ENCODE measurements at places on chromosomes 2 and 18.

- DNase-seq: no peak
These were observed 201.5 kb downstream of the RNF144A start for GRCh38 chr2:7118606-7119131.

- no peak for DNase-seq
These were observed at the start of gene IHH for GRCh38 chr2:219060821-219061791. TSS of gene IHH (minus strand) at chr2:219060921. CDS start at chr2:219060467, 454 bp downstream.

GRCh38 chr2:15734674-15735483, 143.2 kb downstream of the DDX1 start:
- no peak for DNase-seq

DNA sequence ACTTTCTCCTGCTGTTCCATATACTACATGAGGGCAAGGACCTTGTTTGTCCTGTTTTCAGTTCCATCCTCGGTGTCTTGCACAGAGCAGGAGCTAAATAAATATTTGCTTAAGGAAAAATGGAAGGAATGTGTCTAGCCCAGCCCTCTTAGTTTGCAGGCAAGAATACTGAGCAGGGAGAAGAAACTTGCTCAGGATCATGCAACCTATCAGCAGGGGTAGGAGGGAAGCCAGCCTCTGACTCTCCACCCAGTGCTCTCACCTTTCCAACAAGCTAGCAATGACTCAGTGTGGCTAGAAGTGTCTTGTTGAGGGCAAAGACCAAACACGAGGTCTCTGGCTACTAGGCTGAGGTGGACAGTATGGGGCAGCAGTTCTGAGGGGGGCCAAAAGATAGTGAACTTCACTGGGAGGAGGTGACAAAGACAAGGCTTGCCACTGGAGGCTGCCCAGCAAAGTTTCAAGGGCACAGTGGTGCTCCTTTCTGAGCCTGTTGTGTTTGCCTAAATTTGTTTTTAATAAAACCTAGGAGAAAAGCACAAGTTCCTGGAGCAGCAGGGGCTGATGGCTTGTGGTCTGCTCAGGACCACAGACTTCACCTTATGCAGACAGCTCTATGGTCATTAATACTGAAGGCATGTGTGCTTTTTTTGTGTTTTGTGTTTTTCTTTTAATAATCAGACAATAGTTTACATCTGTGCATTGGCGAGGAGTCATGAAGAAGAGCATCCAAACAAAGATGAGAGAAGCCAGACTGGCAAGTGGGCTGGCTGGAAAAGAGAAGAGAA, 49.1 kb upstream of the CTAGE1 start:
- no peak for DNase-seq

- no peak for DNase-seq
These were observed 799.6 kb upstream of the HS6ST1 start for GRCh38 chr2:129118296-129118695.

DNA sequence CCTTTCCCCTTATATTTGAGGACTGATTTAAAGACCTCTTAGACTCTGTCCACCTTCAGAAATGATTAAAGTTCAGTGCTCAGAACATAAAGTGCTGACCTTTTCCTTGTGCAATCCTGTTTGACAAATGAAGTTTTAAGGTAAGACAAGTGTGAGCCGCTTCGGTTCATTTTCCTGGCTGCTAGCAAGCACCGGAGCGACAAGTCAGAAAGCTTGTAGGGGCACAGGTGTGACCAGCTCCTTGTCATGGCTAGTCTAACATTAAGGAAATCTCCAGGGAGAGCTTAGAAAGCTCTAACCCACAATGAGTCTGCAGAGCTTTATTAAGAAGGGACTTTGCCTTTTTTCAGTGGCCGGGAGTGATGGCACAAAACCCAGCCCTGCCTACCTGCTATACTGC, 2.3 kb upstream of the NCKAP5 start:
- no peak for DNase-seq

GRCh38 chr2:161206471-161207032, 46.3 kb downstream of the TANK start:
- no peak for DNase-seq

GRCh38 chr2:234958311-234958710, 6.5 kb downstream of the SH3BP4 start:
- no peak for DNase-seq

- DNase-seq: no peak
These were observed 11.7 kb downstream of the COLEC11 start for GRCh38 chr2:3606370-3607201.

GRCh38 chr18:28114472-28114871, 62.5 kb downstream of the CDH2 start:
- no peak for DNase-seq

DNA sequence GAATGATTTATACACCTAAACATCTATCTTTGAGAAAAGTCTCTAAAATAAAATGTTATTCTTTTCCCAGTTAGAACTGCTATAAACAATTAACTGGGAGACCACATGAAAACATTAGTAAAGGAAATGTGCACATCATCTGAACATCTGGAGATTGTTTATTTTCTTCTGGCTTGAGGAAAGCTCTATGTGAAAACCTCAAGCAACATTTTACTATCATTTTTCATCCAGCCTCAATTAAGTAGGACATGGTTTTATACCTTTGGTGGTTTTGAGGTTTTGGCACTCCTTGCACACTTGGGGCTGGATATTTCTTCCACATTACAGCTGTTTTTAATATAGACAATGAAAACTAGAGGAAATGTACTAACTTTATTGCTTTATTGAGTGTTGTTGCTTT, 609.5 kb upstream of the SLC8A1 start:
- DNase-seq: no peak

DNA sequence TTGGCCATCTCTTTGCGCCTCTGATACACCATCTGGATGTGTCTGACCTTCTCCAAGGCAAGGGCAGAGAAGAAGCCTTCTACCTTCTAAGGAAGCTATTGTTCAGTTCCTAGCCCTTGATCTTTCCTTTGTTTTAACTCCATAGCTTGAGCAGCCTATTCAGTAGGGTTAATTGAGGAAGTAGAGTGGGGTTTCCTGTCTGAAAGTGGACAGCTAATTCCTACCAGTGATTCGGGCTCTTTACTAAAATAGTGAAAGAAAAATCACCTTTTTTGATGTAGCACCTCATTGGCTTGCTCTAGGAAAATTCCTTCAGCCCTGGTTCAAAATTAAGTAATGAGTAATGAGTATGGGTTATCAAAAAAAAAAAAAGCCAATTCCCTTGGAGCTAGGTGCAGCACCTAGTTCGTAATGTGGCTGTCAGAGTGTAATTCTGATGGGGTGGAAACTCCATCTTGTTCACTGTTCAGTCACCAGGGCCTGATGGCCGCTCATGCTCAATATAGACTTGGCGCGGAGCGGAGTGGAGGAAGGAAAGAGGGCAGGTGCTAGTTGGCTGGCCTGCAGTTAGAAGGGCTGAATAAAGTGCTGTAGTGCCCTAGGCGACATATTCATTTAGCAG, 2.9 kb upstream of the MGAT5 start:
- DNase-seq: no peak

GRCh38 chr18:50075772-50076171, 119.2 kb downstream of the MYO5B start:
- no peak for DNase-seq

GRCh38 chr2:55976681-55977080, 53.1 kb upstream of the EFEMP1 start:
- DNase-seq: no peak

GRCh38 chr18:48834413-48835031, 116.2 kb downstream of the SMAD7 start:
- DNase-seq: peak; percentile 75

DNA sequence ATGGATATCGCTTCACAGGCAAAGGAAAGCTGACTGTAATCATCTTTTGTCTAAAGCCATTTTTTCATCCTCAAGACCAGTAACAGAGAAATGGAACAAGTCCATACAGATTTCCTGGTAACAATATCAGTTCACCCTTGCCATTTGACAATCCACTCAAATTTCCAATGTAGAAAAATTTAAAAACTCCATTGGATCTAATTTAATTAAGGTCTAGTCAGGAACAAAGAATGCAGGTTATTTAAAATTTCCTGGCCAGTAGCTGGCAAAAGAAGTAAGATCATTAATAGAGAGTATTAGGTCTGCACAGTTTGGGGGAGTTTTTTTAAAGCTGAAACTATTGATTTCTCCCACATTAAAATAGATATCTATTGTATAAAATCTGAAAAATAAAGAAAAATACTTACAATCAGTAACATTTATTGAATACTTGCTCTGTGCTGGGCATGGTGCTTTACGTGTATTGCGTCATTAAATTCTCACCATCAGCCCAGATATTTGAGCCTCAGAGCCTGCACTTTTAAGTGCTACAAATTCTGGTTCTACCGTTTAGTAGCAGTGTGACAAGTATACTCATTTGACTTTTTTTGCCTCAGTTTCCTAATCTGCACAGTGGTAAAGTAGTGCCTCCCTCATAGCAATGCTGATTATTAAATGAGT, 41.8 kb downstream of the SMARCAL1 start:
- no peak for DNase-seq

DNA sequence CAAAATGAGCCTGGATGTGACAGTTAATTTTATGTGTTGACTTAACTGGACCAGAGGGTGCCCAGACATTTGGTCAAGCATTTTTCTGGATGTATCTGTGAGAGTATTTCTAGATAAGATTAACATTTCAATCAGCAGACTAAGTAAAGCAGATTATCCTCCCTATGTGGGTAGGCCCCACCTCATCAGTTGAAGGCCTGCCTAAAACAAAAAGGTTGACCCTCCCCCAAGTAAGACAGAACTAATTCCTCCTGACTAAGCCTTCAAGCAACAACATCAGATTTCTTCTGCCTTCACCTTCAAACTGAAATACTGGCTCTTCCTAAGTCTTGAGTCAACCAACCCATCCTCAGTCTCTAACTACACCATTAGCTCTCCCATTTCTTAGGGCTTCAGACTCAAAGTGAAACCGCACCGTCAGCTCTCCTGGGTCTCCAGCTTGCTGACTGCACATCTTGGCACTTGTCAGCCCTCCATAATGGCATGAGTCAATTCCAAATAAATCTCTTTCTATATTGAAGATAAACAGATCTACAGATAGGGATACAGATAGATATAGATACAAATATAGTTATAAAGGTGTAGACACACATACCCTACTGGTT, 47.9 kb downstream of the MEMO1 start:
- DNase-seq: peak; percentile 47

- no peak for DNase-seq
These were observed 333.0 kb upstream of the CNTNAP5 start for GRCh38 chr2:123692121-123692520.
